H7 (cell line): ENCODE measurements at places on chromosomes 3 and 15. TPM values are rescaled to one million over a fixed set of nuclear protein-coding genes. Genes with fewer than 3 reads are reported as not detected.

Gene SI
- not detected in 2 replicates for total RNA-seq

DNA sequence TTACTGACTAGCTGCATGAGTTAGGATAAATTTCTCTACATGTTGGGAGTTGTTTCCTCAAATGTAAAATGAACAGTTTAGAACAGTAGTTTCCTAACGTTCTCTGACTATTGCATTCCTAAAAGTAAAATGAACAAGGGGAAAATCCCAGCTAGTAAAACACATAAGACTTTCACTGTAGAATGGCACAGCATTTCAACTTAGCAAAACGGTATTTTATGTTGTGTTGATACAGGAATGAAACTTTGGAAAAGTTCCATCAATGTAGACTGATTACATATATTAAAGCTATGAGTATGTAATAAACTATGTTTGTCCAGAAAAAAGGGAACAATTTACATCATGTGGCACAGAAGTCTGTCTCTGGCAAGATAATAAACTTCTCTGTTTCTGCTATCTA, 297.4 kb upstream of the EPHA3 start:
- no peak for DNase-seq

DNA sequence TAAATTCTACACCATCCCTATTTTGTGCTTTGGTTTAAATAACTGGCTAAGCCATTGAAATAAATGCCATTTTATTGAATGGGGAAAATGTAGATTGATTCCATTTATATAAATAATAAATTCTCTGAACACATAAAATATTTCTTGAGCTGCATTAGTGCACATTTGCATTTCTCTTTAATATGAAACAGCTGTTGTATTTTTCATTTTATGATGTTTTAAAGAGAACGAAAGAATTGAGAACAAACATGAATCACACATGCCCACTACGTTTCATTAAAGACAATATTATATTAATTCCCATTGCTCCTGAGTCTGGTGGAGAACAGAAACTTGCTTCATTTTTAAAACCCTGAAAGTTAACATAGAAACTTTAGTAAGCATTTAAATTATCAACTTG, 235.7 kb upstream of the CFAP20DC start:
- no peak for DNase-seq

GRCh38 chr3:170529346-170529745, 56.5 kb downstream of the SLC7A14 start:
- no peak for DNase-seq

DNA sequence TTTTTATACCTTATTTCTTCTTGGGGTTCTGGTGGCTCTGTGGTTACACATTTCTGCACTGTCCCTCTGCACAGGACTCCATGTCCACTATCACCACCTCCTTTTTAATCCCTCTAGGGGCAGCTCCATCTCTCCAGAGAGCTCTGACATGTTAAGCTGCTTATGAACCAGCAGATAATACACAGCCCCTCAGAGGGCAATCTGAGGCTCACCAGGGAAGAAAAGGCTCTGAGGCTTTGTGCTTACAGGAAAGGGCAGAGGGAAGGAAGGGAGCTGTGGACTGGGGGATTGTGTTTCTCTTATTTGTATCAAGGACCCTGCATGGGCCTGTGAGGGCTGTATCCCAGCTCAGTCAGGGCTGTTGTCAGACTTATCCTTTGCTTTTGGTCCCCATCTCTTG, 164.5 kb downstream of the EPHB1 start:
- DNase-seq: no peak

- DNase-seq: no peak
These were observed 2.7 kb downstream of the ABHD14A start for GRCh38 chr3:51977446-51978142.

Gene CLSTN2
- 0.10 and 0.15 TPM in 2 replicates for total RNA-seq

- no peak for DNase-seq
These were observed 87.9 kb upstream of the CHD2 start for GRCh38 chr15:92812271-92812670.

DNA sequence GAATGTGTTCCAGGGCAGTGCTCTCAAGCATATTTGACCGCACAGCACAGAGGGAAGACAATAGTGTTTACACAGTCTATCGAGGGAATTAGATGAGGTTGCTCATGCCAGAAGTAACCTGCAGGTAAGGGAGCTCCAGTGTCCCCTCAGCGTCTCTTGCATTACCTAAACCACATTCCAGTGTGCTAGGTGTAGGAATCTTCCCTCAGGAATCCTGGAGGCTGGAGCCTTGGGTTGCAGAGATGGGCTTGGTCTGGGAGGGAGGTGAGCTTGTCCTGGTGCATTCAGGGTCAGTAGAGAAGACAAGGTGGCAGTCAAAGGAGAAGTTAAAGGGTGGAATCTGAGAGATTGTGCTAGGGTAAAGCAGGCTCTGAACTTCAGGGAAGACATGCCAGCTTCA, 56.3 kb downstream of the SOX14 start:
- DNase-seq: no peak
